NCI-H1105 (cell line): ENCODE measurements at places on chromosomes 2 and 18.

- DNase-seq = no peak
Measured at GRCh38 chr2:137287913-137288639, 522.7 kb downstream of the THSD7B start.

GRCh38 chr2:176188774-176189680 lies 559 bp downstream of the HOXD1 start:
- DNase-seq = no peak

DNA sequence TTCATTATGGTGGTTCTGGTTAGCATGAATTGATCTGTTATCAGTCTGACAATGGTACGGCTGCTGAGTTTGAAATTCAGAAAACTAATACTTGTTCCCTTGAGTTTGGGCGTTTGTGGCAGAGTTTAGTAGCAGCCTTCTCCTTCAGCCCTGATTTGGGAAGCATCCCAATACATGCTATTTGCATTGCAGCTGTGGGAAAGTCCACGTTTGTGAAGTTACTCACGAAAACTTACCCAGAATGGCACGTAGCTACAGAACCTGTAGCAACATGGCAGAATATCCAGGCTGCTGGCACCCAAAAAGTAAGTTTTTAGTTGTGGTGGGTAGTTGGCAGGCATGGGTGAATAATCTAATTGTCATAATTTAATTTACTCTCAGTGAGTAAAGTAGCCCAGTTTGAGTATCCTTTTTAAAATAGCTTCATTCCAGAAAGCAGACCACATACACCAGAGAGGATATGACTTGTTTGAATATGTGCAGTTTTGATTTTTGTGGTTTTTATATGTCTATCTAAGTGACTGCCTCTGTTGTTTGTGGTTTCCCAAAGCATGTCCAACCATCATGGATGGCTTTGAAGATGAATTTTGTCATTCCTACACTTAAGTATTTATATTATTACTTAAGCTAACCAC lies 12.2 kb downstream of the DGUOK start:
- DNase-seq = no peak

- no peak for DNase-seq
Measured at GRCh38 chr2:12663306-12664037, 53.3 kb upstream of the TRIB2 start.

DNA sequence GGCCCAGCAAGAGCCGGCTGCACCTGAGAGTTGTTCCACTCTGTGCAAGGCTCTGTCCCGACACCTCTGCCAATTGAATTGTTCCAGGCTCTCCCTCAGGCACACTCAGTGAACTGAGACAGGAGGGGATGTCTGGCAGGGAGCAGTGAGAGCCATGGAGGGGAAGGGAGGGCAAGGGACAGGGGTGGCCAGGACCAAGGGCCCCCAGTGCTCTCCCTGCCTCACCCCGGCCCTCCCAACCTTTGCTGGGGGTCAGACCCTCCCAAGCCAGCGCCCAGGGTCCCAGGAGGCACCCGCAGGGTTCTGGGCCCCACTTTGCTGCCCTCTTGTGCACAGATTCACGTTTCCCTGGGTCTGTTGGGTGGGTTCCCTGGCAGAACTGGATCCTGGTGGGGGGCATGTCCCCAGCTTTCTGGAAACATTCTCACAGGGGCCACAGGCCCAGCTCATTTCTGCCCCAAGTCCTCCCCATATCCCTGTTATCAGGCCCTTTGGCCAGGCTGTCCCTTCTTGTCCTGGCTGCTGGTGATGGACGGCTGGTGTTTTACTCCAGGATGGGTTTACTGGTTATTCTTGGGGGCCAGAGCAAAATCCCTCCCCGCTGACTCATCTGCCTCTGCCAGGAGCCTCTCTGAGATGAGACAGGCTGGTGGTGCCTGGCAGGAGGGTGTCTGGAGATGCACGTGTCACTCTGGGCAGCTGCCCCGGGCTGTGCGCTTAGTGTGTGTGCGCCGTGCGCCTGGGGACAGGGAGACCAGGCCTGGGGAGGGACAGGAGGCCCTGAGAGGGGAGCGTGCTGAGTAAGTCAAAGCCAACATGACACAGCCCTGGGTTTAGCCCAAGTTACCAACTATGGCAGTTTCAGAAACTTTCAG lies 136.5 kb upstream of the CTDP1 start:
- no peak for DNase-seq

DNA sequence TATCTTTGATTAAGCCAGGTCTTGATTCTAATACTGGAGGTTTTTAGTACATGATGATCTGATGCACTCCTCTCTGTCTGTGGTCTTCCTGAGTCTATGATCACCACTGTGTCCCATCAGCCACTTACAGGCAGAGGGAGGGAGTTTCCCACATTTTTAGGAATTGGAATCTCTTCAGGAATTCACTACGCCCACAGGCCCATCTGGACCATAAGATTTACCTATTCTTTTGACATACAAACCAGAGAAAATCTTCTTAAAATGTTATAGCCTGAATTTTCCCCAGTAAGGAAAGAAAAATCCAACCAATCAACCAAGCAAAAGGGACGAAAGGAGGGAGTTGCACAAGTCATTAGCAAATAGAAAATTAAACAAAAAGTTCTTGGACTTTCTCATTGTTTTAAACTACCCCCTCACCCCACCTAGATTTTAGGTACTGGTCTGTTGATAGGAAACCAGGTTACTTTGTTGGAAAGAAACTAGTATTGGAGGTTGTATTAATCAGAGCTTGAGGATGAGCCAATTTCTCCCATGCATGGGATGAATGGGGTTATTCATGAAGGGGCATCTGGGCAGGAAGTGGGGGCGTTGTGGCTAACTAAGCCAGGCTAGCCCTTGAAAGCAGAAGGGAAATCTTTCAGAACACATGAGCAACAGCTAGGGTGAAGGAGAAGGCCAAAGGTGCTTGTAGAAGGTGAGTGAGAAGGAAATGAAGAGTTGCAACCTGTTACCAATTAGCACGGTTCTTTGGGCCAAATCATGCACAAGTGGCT lies 328.2 kb upstream of the MEX3C start:
- no peak for DNase-seq

- DNase-seq = no peak
Measured at GRCh38 chr2:213763963-213764362, 479.7 kb downstream of the SPAG16 start.
